Central memory CD4-positive, alpha-beta T cell (primary cell): ENCODE measurements at places on chromosomes 2 and 18.

- DNase-seq: no peak
These were observed 223.7 kb upstream of the TRIB2 start for GRCh38 chr2:12493031-12493513.

- DNase-seq: no peak
These were observed 200.0 kb downstream of the TSN start for GRCh38 chr2:121955426-121955825.

DNA sequence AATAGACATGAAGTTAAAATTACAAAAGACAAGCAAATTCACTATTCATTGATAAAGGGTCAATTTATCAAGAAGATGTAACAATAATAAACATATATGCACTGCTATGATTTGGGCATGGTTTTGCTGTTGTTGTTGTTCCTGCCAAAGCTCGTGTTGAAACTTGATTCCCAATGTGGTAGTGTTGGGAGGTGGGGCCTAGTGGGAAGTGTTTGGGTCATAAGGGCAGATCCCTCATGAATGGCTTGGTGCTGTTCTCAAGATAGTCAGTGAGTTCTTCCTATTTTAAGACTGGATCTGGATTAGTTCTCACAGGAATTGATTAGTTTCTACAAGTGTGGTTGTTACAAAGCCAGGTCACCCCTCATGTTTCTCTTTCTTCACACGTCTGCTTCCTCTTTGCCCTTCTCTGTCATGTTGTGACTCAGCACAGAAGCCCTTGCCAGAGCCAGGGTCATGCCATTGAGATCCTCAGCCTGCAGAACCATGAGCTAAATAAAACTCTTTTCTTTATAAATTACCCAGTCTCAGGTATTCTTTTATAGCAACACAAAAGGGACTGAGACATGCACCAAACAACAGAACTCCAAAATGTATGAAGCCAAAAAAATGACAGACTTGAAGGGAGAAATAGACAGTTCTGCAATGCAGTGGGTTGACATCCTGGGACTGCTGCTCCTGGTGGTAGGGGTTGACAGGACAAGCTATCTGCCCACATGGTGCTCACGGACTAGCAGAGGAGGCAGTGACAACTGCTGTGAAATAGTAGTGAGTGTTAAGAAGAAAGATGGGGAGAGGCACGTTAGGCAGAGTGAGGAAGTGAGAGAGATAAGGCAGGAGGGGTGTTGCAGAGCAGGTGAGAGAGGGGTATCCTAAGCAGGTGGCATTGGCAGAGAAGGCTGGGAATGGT is 18.6 kb upstream of the SKA1 start:
- DNase-seq: no peak

DNA sequence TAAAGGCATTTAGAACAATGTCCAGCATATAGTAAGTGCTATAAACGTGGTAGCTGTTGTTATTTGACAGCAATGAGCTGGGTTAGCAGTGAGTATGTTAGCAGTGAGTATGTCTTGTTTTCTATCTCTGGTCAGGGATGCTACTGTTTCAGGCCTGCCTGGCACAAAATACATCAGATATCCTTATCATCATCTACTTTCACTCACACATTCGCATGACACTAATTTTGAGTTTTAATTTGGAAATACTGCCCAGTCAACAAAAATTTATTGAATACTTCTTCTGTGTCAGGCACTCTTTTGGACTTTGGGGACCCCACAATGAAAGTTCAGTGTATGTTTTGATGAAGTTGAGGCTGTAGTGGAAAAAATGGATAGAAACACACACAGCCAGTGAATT is 401.6 kb downstream of the CLIP4 start:
- DNase-seq: no peak

GRCh38 chr2:197311421-197312033 is 947 bp upstream of the ANKRD44 start:
- peak; percentile 13 for DNase-seq

GRCh38 chr18:44870631-44871502 is 190.2 kb downstream of the SETBP1 start:
- no peak for DNase-seq

- DNase-seq: peak; percentile 61
These were observed 59.8 kb upstream of the IL1R1 start for GRCh38 chr2:102082571-102083392.

GRCh38 chr18:57585421-57585820 is 1.1 kb downstream of the FECH start:
- DNase-seq: no peak

GRCh38 chr2:209671020-209671680 is 100.5 kb upstream of the UNC80 start:
- DNase-seq: no peak

DNA sequence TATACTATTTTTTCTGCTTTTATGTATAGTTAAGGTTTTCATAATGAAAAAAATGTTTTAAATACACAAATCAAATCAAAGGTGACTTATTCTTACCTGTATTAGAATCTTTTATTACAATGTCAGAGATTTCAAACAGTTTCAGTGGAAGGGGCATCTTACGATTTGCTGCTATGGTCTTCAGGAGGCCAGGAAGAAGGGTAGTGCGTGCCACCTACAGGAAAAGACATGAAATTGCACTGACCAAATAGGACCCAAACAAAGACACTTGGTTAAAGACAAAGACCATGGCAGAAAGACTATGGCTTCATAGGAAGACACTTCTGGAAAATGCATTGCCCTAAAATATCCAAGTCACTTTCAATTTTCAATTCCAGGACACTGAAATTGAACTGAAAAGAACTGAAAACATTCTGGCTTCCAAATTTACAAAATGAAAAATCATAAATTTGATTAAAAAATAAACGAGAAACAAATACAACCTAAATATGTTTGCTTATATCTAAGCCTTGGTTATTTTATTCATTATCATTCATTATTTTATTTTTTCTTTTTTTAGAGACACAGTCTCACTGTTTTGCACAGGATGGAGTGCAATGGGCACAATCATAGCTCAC is 42.1 kb downstream of the FARSB start:
- DNase-seq: peak; percentile 5

- DNase-seq: peak; percentile 18
These were observed 80.9 kb upstream of the SMAD7 start for GRCh38 chr18:49031511-49032188.

- no peak for DNase-seq
These were observed 39.0 kb downstream of the HS1BP3 start for GRCh38 chr2:20611844-20612356.

- DNase-seq: no peak
These were observed 8.7 kb upstream of the SLC14A1 start for GRCh38 chr18:45715212-45715780.

GRCh38 chr2:216985658-216986141 is 125.8 kb upstream of the TNP1 start:
- no peak for DNase-seq

DNA sequence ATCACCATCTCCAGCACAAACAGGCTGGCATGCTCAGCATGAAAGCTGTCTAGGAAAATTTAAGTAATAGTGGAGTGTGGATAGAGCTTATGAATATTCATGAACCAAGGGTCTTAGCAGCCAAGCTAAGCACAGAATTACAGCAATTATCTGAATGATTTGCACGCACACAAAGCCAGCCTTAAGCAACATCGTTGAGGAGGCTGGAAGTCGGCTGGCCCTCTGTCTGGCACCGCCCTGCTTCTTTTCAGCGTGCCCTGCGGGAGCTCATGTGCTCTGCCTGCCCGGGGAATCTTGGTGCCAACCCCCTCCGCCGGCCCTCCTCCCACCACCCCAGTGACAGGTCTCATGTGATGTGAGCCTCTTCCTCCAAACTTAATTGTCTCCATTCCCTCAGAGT is 540.1 kb downstream of the CMPK2 start:
- DNase-seq: no peak

DNA sequence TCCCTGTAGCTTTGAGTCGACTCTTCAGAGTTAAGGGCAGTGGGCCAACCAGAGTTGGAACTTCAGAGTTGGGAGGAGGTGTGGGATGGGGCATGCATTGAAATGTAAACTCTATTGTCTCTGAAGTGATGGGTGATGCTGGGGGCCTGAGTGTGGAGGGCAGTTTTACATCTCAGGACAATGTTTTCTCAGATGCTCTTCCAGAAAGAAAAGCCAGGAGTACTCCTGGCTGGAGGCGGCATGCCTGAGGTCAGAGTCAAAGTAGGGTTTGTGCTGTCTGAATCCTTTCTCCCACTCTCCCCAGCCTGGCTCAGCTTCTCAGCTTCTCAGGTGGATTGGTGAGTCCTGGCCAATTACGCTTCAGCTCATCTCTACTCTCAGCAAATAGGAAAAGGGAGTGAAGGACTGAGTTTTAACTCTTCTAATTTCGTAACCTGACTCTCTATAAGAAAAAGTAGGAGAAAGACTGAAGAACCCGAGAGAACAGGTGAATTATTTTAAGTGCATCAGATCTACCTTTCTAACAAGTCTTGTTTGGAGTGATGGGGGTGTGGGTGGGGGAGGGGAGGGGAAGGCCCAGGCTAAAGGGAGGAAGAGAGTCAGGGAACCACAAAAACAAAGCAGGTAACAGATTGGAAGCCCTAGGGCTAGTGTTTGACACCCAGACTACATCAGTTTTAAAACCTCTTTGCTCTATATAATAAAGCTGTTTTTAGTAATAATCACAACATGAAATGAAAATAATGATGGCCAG is 107.5 kb upstream of the PELI1 start:
- DNase-seq: no peak
